ENCODE measurements at places on chromosomes 7 and 10. TPM values are rescaled to one million over a fixed set of nuclear protein-coding genes. Genes with fewer than 3 reads are reported as not detected.

PNLIPRP1 gene
- total RNA-seq, result not detected

ACSM6 gene
- not detected for total RNA-seq

TUBAL3 gene
- 0.35 TPM for total RNA-seq

SFTPD gene
- total RNA-seq, result 0.42 TPM

EBLN1 gene
- not detected for total RNA-seq

TRIL gene
- 0.37 TPM for total RNA-seq

ANKRD1 gene
- 3.3 TPM for total RNA-seq

CRHR2 gene
- not detected for total RNA-seq

PSAP gene
- total RNA-seq, result 505 TPM

KLF14 gene
- not detected for total RNA-seq

MEOX2 gene
- not detected for total RNA-seq

UNC5B gene
- total RNA-seq, result 10.8 TPM

LLCFC1 gene
- not detected for total RNA-seq

ASB15 gene
- total RNA-seq, result not detected

ECD gene
- total RNA-seq, result 20.9 TPM

ARMC10 gene
- total RNA-seq, result 40.1 TPM

FZD1 gene
- 9.2 TPM for total RNA-seq

ANKRD2 gene
- 1.4 TPM for total RNA-seq

SERPINE1 gene
- total RNA-seq, result 166 TPM

GBX1 gene
- not detected for total RNA-seq

ZNF485 gene
- total RNA-seq, result 3.0 TPM

SEMA3E gene
- 0.51 TPM for total RNA-seq

ZNF3 gene
- 17.4 TPM for total RNA-seq

GPR15LG gene
- total RNA-seq, result 44.5 TPM

GIMAP8 gene
- total RNA-seq, result 0.07 TPM

CLDN4 gene
- 126 TPM for total RNA-seq

FAM25A gene
- total RNA-seq, result 20.3 TPM

ENKUR gene
- total RNA-seq, result not detected

LIPF gene
- total RNA-seq, result not detected

NEUROG3 gene
- total RNA-seq, result not detected

ASB10 gene
- not detected for total RNA-seq

IDI2 gene
- not detected for total RNA-seq

ANK3 gene
- total RNA-seq, result 22.6 TPM

ABCB8 gene
- total RNA-seq, result 30.5 TPM

TRIM73 gene
- not detected for total RNA-seq

ANKRD30A gene
- not detected for total RNA-seq

OR6V1 gene
- not detected for total RNA-seq

MTPN gene
- 106 TPM for total RNA-seq

CD36 gene
- total RNA-seq, result 4.1 TPM

SNCG gene
- total RNA-seq, result 8.9 TPM

TMEM168 gene
- 15.4 TPM for total RNA-seq

KEL gene
- not detected for total RNA-seq

MINDY4 gene
- total RNA-seq, result 0.56 TPM

CC2D2B gene
- 0.14 TPM for total RNA-seq

RAB19 gene
- not detected for total RNA-seq

RALA gene
- total RNA-seq, result 21.7 TPM
